Tongue (tissue), 3 donors: ENCODE measurements at places on chromosomes 12 and 14. TPM values are rescaled to one million over a fixed set of nuclear protein-coding genes. Genes with fewer than 3 reads are reported as not detected.

The AQP5 gene
- 10.4 TPM for total RNA-seq

The FAM181A gene
- total RNA-seq, result 0.31 TPM

The P2RX2 gene
- total RNA-seq, result not detected

The KRT72 gene
- total RNA-seq, result 0.21 TPM

The ANO4 gene
- total RNA-seq, result 2.6 TPM
